HFFc6 (cell line): ENCODE measurements at places on chromosomes 6 and 20. TPM values are rescaled to one million over a fixed set of nuclear protein-coding genes. Genes with fewer than 3 reads are reported as not detected.

DNA sequence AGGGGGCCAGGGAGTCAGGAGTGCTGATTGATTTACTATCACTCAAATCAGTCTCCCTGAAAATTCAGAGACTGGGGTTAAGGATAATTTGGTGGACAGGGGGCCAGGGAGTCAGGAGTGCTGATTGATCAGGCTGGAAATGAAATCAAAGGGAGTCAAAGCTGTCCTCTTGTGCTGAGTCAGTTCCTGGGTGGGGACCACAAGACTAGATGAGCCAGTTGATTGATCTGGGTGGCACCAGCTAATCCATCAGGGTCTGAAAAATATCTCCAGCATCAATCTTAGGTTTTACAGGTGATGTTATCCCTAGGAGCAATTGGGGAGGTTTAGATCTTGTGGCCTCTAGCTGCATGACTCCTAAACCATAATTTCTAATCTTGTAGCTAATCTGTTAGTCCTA is 6.1 kb upstream of the AFG1L start:
- DNase-seq = no peak

DNA sequence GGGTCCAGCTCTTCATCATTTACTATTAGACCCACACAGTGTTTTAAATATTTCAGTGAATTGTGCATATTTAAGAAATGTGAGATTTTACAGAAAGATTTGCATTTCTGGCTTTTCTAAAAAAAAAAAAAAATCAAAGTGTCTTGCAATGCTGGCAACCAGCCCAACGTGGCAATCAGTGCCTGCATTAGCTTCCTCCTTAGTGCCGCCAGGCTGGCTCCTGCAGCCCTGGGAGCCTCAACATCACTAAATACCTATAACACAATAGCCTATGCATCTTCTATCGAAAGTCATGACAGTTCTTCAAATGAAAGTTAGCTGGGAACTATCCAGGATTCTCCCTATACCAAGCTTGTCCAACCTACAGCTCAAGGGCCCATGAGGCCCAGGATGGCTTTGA is 9.4 kb upstream of the CD93 start:
- no peak for DNase-seq

- DNase-seq = no peak
These were observed 159.3 kb downstream of the CD83 start for GRCh38 chr6:14276667-14277404.

DNA sequence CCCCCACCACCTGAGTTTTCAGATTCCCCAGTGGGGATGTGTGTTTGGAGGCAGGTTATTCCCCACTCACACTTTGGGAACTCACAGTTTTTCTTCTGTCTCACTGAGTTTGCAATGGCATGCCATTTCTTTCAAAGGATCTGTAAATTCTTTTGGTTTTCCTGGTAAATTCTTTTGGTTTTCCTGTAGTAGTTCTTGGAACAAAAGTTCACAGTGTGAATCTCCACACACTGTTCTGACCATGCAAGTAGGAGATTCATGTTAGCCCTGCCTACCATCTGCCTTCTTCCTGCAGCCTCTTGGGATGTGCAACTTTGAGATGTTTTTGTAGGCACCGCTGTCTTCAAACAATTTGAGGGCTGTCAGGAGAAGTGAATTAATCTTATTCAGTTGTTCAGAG is 165.6 kb upstream of the OGFRL1 start:
- no peak for DNase-seq

Gene FRS3
- 2.8 to 4.0 TPM (median 3.5 TPM) in 3 replicates for total RNA-seq

DNA sequence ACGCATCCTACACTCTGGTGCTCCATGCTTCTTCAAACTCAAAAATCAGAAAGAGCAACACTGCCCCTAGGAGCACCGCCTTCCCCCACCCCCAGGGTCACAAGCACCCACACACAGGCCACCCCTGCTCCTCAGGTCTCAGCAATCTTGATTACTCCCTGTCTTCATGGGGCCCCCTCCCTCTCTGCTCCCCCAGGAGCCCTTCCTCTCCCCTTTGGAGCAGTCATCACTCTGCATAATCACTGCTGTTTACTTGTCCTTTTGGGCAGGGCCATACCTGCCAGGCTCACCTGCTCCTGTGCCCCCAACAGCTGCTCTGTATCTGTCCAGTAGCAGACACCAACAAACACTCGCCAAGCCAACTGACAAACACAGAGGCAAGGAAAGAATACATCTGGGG is 7.6 kb upstream of the SYNDIG1 start:
- no peak for DNase-seq

DNA sequence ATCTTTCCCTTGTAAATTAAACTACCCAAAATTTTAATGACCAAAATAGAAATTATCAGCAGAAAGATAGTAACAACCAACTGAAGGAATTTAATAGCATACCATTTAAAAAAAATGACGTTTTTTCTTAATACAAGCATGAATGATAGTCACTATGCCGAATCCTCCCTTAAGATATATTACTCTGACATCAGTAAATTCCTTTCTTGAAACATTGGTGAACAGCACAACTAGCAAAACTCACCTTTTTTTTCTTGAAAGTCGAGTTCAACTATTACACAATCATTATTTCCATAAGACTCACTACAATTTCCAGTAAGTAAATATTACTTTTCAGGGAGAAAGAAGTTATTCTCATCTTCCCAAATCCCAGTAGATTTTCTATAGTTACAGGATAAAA is 433.2 kb downstream of the GRIK2 start:
- no peak for DNase-seq

Gene EPHA7
- total RNA-seq = not detected in 3 replicates

DNA sequence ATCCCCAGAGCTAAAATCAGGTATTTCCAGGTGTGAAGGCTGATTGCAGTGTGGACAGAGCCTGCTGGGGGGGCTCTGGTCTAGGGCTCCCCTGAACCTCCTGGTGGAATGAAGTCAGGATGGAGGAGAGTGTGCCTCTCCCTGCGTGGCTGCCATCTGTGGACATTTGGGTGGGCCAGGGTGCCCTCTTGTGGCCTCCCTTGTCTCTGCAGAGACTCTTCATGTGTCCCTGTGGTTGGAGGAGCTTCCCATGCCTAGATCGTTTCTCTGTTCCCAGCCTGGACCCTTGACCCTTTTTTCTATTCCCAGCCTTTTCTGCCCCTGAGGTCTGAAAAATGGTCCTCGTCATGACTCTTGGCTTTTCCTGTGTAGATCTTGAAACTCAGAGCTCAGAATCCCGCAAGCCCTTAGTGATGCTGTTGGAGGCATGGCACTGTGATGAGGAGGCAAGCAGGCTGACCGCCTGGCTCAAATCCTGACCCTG is 9.9 kb upstream of the PSMF1 start:
- DNase-seq = peak; percentile 39

DNA sequence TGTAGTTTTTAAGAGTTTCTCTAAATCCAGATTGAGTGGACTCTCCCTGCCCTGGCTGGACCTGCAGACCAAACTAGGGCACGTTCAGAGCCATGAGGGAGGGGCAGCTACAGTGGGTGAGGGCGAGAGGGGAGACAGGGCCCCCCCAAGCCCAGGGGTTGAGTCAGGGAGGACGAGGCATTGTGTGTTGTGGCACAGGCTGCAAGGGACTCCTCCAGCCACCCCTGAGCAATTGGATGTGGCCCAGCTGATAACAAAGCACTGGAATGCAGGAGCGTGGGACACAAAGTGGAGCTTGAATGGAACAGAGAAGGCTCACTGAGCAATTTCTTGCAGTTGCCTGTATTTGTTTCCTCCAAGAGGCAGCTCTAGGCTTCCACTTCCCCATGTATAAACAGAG is 43.5 kb upstream of the MYL9 start:
- DNase-seq = no peak

- no peak for DNase-seq
These were observed 258.0 kb downstream of the ATXN1 start for GRCh38 chr6:16503241-16503775.

DNA sequence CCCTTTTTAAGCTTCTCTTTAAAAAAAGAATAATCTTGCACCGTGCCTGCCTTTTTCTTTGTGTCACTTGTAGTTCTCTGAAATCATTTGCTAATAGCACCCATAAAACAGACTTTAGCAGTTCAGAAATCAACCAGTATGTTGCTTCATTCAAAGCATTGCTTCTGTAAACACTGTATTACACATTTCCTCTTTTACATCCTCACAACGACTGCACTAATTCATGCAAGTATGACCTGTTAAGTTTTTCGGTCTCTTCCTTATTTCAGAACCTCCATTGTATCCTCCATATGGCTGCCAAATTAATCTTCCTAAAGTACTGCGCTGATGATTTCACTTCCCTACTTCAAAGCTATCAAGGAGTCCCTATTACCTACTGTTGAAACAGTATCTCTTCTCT is 142.9 kb upstream of the RNF217 start:
- DNase-seq = no peak

GRCh38 chr6:157800420-157801237 is 22.4 kb upstream of the SNX9 start:
- DNase-seq = peak; percentile 47

GRCh38 chr6:39137245-39137644 is 22.3 kb upstream of the SAYSD1 start:
- no peak for DNase-seq

DNA sequence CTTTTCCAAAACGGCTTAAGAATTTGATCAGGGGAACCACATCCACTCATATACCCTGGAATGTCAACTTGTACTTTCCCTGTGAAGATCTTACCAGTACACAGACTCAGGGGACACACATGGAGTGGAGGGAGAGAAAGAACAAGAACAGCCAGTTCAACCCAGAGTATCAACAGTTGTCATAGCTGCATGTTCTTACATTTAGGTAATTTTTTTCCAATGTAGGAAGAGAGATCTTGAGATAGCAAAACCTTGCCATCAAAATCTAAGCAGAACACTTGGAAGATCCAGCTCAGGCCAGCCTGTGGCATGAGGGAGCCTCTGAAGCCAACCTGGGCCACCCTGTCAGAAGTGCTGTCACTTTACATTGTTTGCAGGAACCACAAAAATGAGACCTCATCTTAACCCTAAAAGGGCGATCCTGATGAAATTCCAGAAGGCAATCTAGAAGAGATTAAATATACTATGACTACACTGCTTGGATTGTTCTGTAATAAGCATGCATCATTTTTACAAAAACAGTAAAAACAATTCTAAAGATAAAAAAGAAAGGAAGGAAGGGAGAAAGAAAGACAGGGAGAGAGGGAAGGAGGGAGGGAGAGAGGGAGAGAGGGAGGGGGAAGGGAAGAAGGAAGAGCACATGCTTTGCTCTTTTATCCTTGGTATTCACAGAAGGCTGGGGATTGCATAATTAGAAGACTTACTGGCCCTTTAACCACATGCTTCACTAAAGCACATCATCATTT is 124.7 kb upstream of the TCF21 start:
- DNase-seq = peak; percentile 73

Gene VTA1
- total RNA-seq = 76.2 to 80.3 TPM (median 80.1 TPM) in 3 replicates

DNA sequence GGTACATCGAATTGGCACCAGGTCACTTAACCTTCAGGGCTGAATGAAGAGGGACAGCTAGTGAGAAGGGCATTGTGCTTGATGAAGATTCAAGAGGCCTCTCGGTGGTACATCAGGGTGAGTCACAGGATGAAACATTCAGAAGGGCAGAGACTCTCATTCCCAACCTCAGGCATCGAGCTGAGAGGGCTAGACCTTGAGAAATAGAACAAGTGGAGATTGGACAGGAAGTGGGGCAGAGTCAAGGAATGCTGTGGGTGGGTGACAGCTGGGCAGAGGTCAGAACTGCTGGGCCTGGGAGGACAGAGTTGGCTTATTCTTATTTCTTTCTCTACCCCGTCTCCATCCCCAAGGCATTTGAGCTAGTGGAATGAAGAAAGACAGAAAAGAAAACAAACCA is 126.0 kb downstream of the SCML4 start:
- peak; percentile 49 for DNase-seq

- no peak for DNase-seq
These were observed 2.0 kb downstream of the PDE10A start for GRCh38 chr6:165660857-165661663.

Gene FAM83C
- total RNA-seq = not detected in 2 replicates

Gene ADGRF5
- total RNA-seq = 0.20 TPM in 1 of 3 replicates, not detected in the others

DNA sequence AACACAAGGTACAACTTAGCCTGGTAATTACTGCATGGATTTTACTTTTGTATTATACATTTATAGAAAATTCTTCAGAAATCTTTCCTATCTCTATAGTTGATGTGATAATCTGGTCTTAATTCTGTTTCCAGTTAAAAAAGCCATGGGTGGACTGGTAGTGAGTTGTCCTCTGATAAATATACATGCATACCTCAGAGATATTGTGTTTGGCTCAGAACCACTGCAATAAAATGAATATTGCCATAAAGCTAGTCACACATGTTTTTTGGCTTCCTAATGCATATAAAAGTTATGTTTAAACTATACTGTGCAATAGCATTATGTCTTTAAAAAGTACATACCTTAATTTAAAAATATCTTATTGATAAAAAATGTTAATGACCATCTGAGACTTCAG is 708.6 kb upstream of the MARCKS start:
- DNase-seq = peak; percentile 16

Gene MCCD1
- not detected in 3 replicates for total RNA-seq

Gene GHRH
- total RNA-seq = not detected in 2 replicates

GRCh38 chr6:37473364-37474095 is 26.2 kb downstream of the CCDC167 start:
- peak; percentile 65 for DNase-seq
